ENCODE measurements at places on chromosomes 12 and 14.

GRCh38 chr12:85029456-85029855 is 6.6 kb downstream of the TSPAN19 start:
- no peak for DNase-seq

- DNase-seq = no peak
These were observed 2.7 kb downstream of the SSH1 start for GRCh38 chr12:108854451-108855283.

DNA sequence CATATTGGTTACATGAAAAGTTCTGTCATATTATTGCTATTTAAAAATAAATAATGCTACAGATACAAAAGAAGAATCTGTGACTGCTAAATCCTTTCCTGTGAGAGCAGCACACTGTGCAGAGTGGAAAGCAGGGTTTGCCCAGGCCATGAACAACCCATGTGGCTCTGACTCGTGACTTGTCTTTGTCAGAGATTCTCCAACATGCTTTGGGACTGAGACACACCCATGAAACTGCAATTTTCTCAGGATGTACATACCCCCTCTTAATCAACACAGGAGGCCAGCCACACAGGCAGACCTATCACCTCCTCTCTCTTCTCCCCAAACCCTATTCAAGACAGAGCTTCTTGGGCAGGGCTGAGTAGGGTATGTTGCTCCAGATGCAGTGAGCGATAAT is 96.8 kb upstream of the NTF3 start:
- DNase-seq = no peak

DNA sequence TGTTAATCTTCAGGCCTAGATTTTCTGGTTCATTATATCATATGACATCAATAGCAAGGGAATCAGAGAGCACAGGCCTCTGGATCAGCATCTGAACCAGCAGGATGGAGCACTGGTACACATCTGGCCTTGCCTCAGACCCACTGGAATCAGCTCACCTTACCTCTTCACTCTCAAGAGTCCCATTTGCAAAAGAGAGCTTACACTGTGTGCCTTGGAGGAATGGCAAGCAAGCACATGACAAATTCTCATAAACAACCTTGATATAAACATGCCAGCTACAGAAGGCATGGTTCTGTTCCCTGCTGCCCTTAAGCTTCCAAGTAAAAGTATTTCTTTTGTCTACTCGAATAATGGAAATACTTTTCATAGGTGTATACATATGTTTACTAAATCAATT is 128.6 kb upstream of the CPM start:
- no peak for DNase-seq

- DNase-seq = no peak
These were observed 221.5 kb downstream of the KCNC2 start for GRCh38 chr12:74988156-74988555.

GRCh38 chr12:77560714-77561113 is 270.0 kb upstream of the NAV3 start:
- no peak for DNase-seq

DNA sequence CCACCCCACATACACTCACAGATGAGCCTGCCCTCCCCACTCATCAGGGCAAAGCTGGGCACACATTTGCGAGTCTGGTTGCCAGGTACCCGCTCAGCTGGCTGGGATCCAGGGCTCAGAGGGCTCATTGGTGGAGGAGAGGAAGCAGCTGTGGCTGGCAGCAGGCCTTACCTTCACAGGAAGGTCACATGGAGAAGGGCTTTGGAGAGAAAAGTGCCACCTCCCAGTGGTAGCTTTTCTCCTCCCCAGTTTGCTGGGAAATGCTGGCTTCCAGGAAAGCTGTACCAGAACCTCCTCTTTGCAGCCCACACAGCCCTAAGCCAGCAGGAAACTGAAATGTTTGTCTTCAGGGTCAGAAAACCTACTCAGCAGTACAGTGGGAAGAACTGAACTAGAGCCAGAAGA is 55.6 kb downstream of the LGMN start:
- DNase-seq = no peak

DNA sequence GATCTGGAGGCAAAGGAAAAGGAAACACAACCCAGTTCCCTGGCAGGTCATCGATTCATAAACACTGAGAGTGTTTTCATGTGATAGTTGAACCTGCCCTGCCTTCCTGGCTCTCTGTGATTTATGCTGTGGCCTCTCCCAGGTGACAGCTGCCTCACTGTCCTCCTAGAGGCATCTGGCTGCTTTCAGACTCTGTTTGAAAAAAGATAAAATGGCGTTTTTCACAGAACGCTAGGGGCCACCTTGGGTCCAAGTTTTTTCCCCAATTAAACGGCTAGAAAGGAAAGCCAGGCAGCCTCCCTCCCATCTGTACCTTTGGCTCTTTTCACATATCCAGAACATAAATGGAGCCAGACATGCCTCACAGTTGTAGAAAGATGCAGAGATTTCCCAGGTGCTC is 252.6 kb upstream of the CCDC196 start:
- no peak for DNase-seq

- DNase-seq = no peak
These were observed 43.9 kb upstream of the MDM1 start for GRCh38 chr12:68375756-68376695.

- DNase-seq = no peak
These were observed 1104.1 kb upstream of the TMEM132C start for GRCh38 chr12:127162902-127163301.

DNA sequence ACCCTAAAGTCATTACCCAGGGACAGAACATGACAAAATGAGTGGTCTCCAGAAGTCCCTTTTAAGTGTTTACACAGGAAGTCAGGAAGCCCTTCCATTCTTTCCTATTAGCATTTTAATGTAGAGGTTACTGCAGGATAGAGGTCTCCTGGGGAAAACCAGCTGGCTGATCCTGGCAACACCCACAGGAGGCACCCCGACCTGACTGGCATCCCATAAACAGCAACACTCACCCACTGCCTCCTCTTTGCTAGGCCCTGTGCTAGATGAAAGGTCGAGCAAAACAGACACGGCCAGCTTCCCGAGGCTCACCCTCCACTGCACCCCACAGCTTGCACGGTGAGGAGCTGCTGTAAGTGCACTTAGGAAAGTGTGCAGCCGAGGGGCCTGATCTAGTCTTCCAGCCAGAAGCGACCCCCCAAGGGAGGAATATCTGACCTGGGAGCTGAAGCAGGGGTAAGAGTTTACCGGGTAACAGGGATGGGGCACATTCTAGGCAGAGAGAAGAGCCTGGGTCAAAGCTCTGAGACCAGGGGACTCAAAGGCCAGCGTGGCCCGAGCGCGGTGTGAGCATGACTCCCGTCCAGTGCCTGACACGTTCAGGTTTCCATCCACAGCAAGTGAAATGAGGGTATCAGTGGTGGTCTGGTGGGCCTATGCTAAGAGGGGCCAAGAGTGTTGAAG is 9.0 kb downstream of the DAZAP2 start:
- no peak for DNase-seq

GRCh38 chr12:3772380-3772779 is 19.5 kb upstream of the CRACR2A start:
- no peak for DNase-seq

DNA sequence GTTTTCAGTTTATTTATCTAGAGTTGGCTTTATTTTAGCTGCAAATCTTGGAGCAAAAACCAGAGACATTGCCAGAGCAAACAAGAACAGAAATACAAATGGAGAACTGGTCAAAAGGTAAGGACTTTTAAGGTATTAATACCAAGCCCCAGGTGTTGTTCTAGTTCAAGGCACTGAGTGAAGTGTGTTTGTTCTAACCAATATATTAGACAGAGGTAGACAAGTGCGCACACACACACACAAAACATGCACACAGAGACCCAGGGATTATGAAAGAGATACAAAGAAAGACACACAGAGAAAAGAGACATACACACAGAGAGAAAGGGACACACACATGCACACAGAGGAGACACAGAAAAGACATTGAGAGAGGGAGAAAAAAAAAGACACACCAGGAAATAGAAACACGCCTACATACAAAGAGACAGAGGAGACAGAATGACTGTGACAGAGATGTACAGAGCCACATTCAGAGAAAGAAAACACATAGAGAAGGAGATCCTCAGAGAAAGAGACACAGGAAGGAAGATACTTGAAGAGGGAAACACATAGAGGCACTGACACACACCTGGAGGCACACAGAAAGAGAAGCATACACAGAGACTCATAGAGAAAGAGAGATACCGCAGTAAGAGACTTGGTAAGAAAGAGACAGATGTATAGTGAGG is 50.2 kb downstream of the MIPOL1 start:
- no peak for DNase-seq

- no peak for DNase-seq
These were observed 15.3 kb upstream of the BCL7A start for GRCh38 chr12:122006186-122006926.

- no peak for DNase-seq
These were observed 150.9 kb upstream of the PLEKHG7 start for GRCh38 chr12:92551853-92552397.

GRCh38 chr14:56129092-56129491 is 10.9 kb downstream of the PELI2 start:
- no peak for DNase-seq

GRCh38 chr12:115879354-115879753 is 398.1 kb downstream of the MED13L start:
- no peak for DNase-seq

DNA sequence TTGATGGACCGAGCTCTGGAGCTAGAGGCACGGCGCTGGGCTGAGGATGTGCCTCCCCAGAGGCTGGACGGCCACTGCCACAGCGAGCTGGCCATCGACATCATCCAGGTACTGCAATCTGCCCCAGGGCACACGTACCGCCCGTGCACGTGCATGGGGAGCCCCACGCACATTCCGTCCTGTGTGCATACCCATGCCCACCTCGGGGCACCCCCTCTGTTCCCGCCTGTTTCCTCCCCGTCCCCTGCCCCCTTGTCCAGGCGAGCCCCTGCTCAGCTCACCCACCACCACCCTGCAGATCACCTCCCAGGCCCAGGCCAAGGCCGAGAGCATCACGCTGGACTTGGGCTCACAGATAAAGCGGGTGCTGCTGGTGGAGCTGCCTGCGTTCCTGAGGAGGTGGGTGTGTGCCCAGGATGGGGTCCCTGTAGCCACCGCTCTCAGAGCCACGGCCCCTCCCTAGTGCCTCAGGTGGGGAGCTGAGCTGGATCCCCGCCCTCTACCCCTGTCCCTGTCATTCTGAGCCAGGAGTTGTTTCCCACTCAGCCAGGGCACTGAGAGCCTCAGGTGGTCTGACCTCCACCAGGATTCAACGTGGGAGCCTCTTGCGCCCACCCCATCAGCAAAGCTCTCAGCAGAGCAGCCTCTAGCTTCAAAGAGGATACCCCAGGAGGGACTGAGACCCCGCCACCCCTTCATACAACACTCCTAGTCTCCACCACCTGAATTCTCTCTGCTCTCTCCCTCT is 6.9 kb downstream of the TNFAIP2 start:
- peak; percentile 71 for DNase-seq

DNA sequence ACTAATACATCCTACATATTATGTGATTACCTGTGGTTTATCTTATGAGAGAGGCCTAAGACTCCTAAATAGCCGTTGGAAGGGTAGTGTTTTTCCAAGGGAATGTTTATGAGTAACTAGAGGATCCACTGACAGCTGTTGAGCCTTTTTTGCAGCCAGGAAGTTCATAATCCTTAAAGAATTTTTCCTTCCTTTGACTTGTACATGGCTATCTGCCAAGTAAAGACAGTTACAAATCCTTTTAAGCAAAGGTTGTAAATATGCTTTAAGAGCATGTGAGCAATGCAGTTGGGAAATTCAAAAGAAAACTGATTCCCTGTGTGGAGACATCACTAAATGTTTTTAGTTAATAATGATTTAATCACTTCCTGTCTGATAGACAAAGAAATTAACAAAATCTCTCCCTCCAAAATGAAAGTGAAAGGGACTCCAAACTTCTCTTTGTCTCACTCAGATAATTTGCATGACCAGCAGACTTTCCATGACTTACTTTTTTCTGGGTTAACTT is 333.8 kb downstream of the PDZRN4 start:
- DNase-seq = no peak

- no peak for DNase-seq
These were observed 24.8 kb downstream of the BICDL1 start for GRCh38 chr12:120013659-120014380.

DNA sequence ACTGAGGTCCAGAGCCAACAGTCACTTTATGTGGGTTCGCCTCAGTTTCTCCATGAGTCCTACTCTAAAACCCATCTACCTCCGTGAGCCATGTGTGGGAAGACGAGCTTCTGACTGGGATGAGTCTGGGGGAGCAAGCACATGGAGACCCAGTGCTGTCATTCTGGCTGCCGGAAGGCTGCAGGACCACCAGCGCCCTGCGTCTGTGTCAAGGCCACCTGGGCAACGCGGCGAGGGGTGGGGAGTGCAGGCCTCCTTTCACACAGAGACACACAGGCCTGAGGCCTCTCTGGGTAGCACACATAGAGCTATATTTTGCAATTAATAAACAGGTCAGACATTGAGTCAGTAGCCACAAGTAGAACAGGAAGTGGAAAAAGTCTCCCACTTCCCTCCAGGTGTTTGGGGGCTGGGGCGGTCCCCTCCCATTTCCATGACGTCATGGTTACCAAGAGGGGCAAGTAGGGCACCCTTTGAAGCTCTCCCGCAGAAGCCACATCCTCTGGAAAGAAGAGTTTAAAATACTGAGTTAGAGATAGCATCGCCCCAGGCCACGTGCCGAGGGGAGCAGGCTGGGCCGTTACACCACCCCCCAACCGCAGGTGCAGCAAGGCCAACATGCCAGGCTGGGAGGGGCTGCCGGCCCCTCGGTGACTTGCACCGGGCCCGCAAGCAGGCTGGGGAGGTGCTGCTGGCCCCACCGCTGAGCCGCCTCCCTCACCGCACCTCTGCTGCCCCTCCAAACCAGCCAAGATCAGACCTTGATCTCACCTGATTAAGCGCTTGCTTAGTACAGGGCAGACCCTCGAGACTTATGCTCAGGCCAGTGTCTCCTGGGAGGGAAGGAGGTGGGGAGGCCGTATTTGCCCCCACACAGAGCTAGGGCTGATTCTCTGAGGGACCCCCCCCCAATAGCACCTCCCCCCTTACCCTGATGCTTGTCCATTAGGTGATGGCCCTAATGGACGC is 32.7 kb downstream of the DAD1 start:
- no peak for DNase-seq

DNA sequence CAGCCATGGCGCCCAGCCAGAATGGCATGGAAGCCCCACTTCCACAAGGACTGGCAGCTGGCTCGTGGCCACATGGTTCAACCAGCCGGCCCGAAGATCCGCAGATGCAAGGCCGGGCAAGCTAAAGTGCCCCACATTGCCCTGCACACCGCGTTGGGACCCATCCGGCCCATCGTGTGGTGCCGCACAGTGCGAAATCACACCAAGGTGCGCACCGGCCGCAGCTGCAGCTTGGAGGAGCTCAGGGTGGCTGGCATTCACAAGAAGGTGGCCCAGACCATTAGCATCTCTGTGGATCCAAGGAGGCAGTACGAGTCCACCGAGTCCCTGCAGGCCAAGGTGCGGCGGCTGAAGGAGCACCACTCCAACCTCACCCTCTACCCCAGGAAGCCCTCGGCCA is 15.9 kb downstream of the CDC42BPB start:
- no peak for DNase-seq

- no peak for DNase-seq
These were observed 131.0 kb upstream of the EEA1 start for GRCh38 chr12:93059925-93060665.

- DNase-seq = no peak
These were observed 17.0 kb downstream of the DLST start for GRCh38 chr14:74898694-74899093.

- no peak for DNase-seq
These were observed 118.3 kb upstream of the TMTC1 start for GRCh38 chr12:29902043-29902442.
